ENCODE measurements at places on chromosomes 6 and 20. TPM values are rescaled to one million over a fixed set of nuclear protein-coding genes. Genes with fewer than 3 reads are reported as not detected.
A peak's percentile ranks its signal among the peaks of the same experiment; 100 is the strongest.

DNA sequence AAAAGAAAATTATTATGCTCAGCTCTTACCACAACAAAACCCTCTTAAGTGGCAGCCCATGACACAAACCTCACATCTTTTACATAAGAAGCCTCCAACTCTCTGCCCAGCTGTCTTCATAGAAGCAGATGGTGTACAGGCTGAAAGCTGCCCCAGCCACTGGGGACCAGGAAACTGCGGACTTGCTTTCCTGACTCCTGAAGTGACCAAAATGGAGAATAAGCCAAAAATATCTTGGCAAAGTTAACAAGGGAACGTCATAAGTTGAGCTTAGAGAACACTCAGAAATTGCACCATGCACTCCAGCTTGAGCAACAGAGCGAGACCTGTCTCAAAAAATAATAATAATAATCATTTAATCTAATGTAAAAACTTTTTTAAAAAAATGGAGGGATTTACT is 160.3 kb upstream of the CDYL start:
- no peak for DNase-seq

- no peak for DNase-seq
These were observed 47.3 kb upstream of the SASH1 start for GRCh38 chr6:148295261-148295887.

DNA sequence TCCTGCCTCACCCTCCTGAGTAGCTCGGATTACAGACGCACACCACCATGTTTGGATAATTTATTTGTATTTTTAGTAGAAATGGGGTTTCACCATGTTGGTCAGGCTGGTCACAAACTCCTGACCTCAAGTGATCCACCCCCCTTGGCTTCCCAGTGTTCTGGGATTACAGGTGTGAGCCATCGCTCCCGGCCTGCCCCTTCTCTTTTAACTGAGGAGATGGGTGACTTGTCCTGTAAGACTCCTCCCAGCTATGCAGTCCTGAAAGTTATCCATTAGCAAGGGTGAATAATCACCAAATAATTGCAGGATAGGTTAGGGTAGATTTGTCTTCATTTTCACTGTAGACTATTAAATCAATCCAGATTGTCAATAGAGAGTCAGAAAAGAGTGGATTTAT is 40.5 kb upstream of the JARID2 start:
- DNase-seq = no peak

DNA sequence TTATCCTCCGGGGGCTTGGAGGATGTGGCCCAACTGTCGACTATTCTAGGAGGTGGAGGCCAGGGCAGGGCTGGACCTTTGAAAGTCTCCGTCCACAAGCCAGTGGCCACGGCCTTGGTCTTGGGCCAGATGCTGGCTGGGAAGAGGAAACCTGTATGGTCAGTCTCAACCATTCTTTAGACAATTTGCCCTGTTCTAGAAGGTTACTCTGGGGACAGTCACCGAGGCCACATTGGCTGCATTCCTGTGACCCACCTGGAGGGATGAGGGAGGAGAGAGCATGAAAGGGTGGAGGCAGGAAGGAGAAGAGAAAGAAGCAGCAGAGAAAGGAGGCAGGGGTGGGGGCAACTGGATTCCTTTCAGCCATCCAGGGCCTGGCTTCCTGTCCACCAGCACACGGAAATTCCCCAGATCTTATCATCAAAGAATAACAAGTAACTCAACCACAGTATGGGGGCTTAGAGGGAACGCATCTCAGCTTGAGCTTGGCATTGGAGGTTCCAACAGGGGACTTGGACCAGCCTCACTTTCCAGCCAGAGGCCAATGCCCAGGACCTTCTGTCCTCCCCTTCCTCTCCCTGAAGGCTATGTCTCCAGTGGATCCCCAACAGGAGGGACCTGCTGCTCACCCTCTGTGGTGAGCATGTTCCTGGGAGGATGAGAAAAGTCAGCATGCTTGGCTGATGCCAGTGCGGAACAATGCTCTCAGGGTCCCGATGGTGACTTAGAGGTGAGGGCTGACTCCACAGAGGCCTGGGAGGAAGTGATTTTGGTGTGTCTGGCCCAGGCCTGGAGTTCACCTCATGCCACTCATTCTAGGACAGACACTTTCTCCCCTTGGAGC is 30.4 kb downstream of the TGM2 start:
- peak; percentile 88 for DNase-seq

GRCh38 chr6:98821756-98822405 is 12.5 kb upstream of the POU3F2 start:
- DNase-seq = no peak

GRCh38 chr20:9616833-9617461 is 102.6 kb downstream of the LAMP5 start:
- peak; percentile 57 for DNase-seq

DNA sequence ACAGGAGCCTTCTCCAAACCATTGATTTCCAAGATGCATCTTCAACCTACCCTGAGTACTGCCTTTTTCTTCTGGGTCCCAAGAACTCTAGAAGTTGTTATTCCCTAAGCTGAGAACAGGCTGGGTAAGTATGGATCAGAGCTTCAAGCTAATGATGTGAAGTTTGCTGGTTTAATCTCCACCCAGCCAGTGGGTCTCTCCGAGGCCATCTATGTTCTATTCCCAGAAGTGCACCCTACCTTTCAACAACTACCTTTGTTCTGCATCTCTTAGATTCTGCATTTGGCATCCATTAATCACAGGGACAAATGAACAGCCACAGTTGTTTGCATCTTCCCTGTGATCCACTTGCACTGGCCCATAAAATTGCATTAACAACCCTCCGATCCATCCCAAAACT is 246.2 kb downstream of the HIVEP2 start:
- DNase-seq = no peak

- DNase-seq = peak; percentile 96
These were observed 38.1 kb upstream of the NOX3 start for GRCh38 chr6:155493694-155494143.

DNA sequence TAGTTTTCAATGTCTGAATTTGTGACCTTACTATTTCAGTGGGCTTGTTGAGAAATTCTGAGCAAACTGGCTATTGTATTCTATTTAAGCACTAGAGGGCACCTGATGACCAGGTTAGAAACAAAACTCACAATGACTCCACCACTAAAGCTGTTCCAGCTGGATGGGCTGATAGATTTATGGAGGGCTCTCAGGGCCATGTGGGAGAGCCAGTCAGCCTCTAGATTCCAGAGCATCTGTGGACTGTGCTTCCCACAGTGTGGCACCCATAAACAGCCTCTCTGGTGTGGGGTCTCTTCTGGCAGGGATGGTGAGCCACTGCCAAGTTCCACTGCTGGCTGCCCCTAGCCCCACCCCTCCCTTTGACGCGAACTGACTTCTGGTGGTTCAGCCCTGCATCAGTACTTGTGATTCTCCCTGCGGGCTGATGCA is 29.2 kb downstream of the C6orf58 start:
- peak; percentile 48 for DNase-seq

- peak; percentile 81 for DNase-seq
These were observed 129.1 kb downstream of the PACRG start for GRCh38 chr6:162856885-162857284.

- no peak for DNase-seq
These were observed 16.2 kb upstream of the VAPB start for GRCh38 chr20:58372806-58373205.

GRCh38 chr6:80029470-80029869 is 25.0 kb downstream of the TTK start:
- no peak for DNase-seq

DNA sequence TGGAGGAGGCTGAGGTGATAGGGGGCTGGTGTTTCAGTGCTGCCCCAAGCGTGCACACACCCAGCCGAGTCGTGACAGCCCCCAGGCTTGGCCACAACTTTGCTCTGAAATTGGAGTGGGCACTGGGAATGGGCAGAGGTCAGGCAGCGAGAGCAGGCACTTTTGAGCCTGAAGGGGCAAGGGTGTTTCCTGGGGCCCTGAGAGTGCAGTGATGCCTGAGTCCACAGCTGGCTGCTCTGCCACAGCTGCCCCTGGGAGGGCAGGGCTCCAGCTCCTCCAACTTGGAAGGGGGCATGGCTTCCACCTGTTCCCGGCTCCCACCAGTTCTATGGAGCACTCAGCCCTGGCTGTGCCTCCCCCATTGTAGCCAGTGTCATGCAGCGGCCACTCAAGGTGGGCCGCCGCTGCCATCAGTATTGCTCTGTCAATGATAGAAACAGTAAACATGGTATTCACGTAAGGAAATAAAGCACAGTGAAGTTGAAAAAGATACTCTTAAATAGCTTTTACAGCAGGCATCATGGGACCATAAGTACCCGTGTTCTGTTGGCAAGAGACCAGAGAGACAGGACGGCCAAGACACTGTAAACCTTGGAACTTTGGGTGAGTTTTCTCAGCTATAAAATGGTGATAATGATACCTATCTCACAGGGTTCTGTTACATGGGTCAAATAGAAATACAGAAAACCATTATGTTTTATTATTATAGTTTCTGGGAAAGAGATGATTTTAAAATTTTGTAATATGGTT is 108.9 kb downstream of the THEMIS start:
- DNase-seq = no peak

DNA sequence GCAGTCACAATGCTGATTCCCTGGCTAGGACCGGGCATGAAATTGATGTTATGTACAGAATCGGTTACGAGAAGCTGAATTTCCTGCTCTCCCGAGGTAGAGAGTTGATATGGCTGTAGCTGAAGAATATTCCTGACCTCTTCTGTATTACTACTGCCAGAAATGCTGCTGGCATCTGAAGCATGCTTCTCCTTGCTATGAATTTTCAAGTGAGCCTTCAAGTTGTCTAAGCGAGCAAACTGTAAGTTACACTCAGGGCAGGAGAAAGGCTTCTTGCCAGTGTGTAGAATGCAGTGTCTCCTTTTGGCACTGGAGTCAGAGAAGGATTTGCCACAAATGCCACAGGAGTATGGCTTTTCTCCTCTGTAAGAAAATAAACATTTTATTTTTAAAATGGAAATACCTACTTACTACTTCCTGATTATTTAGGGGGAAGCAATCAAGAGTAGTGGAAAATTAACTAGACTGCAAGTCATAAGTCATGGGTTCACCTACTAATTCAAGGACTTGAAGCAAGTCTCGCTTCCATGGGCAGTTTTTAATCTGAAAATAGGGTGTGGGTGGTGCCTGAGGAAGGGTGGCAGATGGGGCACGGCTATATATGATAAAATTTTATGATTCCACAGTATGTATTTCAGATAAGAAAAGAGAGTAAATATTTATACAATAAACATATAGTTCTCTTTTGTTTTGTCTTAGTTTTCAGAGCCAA is 10.8 kb upstream of the MICAL1 start:
- DNase-seq = no peak

DNA sequence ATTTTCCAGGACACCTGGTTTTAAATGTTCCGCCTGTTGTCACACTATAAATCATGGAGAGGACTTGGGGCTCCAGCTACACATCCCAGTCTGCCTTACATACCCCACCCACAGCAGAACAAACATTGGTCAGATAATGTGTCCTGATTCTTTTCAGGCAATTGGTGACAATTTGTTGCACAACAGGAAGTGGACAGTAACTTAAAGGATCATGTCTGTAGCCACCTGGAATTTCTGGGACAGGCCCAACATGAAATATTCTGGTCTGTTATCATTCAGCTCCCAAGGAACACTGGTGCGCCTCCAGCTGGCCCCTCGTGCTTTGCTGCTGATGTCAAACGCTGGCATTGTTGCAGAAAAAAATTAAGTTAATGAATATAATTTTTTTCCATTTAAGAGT is 117.2 kb downstream of the SOBP start:
- DNase-seq = no peak

DNA sequence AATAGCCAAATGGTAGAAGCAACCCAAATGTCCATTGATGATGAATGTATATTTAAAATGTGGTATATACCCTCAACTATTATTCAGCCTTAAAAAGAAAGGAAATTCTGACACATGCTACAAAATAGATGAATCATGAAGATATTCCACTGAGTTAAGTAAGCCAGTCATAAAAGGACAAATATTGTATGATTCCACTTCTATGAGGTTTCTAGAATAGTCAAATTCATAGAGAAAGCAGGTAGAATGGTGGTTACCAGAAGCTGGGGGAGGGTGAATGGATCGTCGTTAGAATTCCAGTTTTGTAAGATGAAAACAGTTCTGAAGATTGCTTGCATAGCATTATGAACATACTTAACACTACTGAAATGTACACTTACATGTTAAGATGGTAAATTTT is 214.3 kb upstream of the MYLIP start:
- no peak for DNase-seq

- no peak for DNase-seq
These were observed 438.3 kb downstream of the UTRN start for GRCh38 chr6:144723431-144723830.

GRCh38 chr6:129662406-129662766 is 47.6 kb downstream of the ARHGAP18 start:
- DNase-seq = no peak

DNA sequence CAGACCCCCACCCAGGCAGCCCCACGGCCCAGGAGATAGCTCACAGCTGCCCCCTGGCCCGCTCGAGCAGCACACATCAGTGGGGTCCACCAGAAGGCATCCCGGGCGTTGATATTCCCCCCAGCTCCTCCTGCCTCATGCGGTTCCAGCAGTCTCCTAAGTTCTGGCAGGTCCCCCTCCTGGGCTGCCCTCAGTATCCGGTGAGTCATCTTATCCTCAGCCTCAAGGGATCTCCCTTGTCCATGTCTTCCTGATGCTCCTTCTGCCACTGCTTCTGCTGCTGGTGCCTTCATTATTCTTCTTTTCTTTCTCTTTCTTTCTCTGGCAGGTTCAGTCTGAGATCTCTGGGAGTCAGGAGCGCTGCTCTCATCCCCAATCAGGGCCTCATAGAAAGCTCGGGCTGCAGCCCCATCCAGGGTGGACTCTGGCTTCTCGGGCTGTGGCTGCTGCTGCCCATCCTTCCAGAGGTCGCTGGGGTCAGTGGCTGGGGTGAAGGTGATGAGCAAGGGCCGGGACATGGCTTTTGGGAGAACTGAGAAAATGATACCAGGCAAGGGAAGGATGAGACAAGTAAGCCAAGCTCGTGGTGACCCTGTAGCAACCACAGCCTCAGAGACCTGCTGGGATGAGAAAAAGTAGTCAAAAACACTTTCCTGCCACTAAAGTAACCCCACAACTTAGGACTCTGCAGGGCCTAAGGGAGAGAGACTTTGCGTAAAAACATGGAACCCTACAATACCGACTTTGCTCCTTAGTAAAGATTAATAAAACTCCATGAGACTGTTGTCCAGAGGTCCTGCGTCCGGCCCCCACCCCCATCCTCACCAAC is 622 bp downstream of the GPANK1 start:
- DNase-seq = peak; percentile 92

Gene HSD17B8
- 3.3 TPM for total RNA-seq

Gene FILIP1
- total RNA-seq = 0.40 TPM

Gene DCBLD1
- total RNA-seq = 21.0 TPM

Gene CBLN4
- total RNA-seq = under 0.01 TPM

Gene SGK2
- 0.06 TPM for total RNA-seq

Gene PROKR2
- total RNA-seq = not detected

Gene PGK2
- not detected for total RNA-seq

Gene DNAH8
- not detected for total RNA-seq

Gene TRIM10
- not detected for total RNA-seq

Gene OPRM1
- total RNA-seq = not detected

Gene SMOC2
- total RNA-seq = not detected

Gene PARD6B
- 26.0 TPM for total RNA-seq
